ENCODE measurements at places on chromosomes 7 and 10. TPM values are rescaled to one million over a fixed set of nuclear protein-coding genes. Genes with fewer than 3 reads are reported as not detected.

DNA sequence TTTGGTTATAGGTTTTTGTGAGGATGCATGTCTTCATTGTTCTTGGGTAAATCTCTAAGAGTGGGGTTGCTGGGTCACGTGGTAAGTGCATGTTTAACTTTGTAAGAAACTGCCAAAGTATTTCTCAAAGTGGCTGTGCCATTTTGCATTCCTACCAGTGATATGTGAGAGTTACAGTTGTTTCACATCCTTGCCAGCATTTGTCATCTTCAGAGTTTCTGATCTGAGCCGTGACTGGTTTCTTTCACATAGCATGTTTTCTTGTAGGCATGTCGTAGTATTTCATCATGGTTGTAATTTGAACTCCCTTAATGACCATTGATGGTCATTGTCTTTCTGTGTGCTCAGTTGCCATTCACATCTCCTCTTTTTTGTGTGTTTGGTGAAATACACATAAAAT, 286.0 kb downstream of the RNLS start:
- no peak overlapping the region for H3K27ac ChIP-seq
- H3K4me1 ChIP-seq: no peaks in the 10 kb centered on the region
- H3K4me3 ChIP-seq: no peak overlapping the region
- H3K36me3 ChIP-seq: no peaks in the 10 kb centered on the region
- no peak for DNase-seq

DNA sequence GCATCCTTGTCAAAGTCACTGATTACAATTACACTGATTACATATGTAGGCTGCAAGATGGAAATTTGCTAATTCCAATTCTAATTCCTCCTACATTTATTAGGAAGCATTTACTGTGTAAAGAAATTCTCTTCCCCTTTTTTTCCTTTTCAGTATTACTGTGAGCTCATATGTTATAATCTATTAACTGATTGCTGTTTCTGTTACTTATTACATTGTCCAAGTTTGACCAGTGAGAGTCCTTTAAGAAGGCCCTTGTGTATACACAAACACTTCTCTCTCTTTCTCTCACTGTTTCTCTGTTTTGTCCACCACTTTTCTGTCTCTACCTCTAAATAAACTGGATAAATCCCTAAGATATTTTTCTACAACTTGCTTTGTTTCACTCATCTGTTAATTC, 31.5 kb downstream of the PHF14 start:
- no peak overlapping the region for H3K4me3 ChIP-seq
- H3K4me1 ChIP-seq: no peaks in the 10 kb centered on the region
- no peaks in the 10 kb centered on the region for H3K27me3 ChIP-seq

- peaks cover 1% of the 10 kb centered on the region for H3K36me3 ChIP-seq
- H3K27ac ChIP-seq: no peak overlapping the region
- H3K4me3 ChIP-seq: no peak overlapping the region
- H3K27me3 ChIP-seq: no peaks in the 10 kb centered on the region
- H3K4me1 ChIP-seq: no peaks in the 10 kb centered on the region
- DNase-seq: no peak
Observed at GRCh38 chr7:12244129-12244528, 33.0 kb downstream of the TMEM106B start.

GRCh38 chr7:83162402-83163256, at the start of gene PCLO:
Gene PCLO (minus strand): TSS chr7:83162884. CDS start chr7:83162592, 292 bp downstream.
- no peaks in the 10 kb centered on the region for H3K36me3 ChIP-seq
- H3K4me3 ChIP-seq: peak within 1 kb of the TSS; percentile 72
- peak within 1 kb of the TSS; percentile 69 for H3K27ac ChIP-seq
- H3K4me1 ChIP-seq: peaks cover 15% of the 10 kb centered on the region
- peak; percentile 53 for DNase-seq
- peaks cover 30% of the 10 kb centered on the region for H3K27me3 ChIP-seq

GRCh38 chr10:49384268-49384953, 11.5 kb downstream of the DRGX start:
- H3K27ac ChIP-seq: no peak overlapping the region
- no peak overlapping the region for H3K4me3 ChIP-seq

GRCh38 chr7:137546009-137546408, 202.5 kb upstream of the PTN start:
- H3K4me3 ChIP-seq: no peak overlapping the region
- H3K27ac ChIP-seq: no peak overlapping the region
- no peaks in the 10 kb centered on the region for H3K36me3 ChIP-seq
- no peaks in the 10 kb centered on the region for H3K4me1 ChIP-seq
- no peak for DNase-seq

DNA sequence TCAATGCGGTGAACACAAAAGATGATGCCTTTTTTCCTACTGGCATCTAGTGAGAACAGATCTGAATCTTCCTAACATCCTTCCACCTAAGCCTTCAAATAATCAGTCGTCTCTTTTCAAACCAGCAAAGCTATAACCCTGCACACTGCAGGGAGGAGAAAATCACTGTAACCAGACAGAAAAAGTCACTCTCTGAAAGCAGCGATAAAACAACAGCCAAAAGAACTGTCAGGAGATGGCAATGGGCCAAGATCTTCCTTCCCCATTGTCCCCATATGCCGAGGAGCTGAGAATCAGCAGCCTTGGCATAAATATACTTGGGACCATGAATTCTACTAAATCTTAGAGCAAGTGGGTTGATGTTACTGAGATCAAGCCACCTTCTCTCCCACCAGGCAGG, 13.1 kb downstream of the FZD9 start:
- no peak overlapping the region for H3K27ac ChIP-seq
- no peak for DNase-seq
- H3K36me3 ChIP-seq: peaks cover 97% of the 10 kb centered on the region

- H3K36me3 ChIP-seq: peaks cover 8% of the 10 kb centered on the region
- H3K4me3 ChIP-seq: no peak overlapping the region
- H3K27ac ChIP-seq: peak overlapping the region; percentile 82
- peaks cover 68% of the 10 kb centered on the region for H3K4me1 ChIP-seq
Observed at GRCh38 chr7:64999165-65000004, 7.1 kb downstream of the ERV3-1 start.

- H3K4me1 ChIP-seq: no peaks in the 10 kb centered on the region
- no peak for DNase-seq
- peaks cover 34% of the 10 kb centered on the region for H3K27me3 ChIP-seq
- H3K4me3 ChIP-seq: no peak overlapping the region
- H3K36me3 ChIP-seq: no peaks in the 10 kb centered on the region
Observed at GRCh38 chr7:104845557-104845956, 168.4 kb upstream of the KMT2E start.

GRCh38 chr10:21242915-21243314, 282.6 kb downstream of the SKIDA1 start:
- DNase-seq: no peak
- no peaks in the 10 kb centered on the region for H3K4me1 ChIP-seq
- H3K27ac ChIP-seq: no peak overlapping the region
- H3K27me3 ChIP-seq: no peaks in the 10 kb centered on the region
- no peaks in the 10 kb centered on the region for H3K36me3 ChIP-seq
- no peak overlapping the region for H3K4me3 ChIP-seq

GRCh38 chr7:17774248-17774647, 166.0 kb downstream of the SNX13 start:
- no peak for DNase-seq
- no peak overlapping the region for H3K4me3 ChIP-seq
- no peaks in the 10 kb centered on the region for H3K27me3 ChIP-seq
- no peak overlapping the region for H3K27ac ChIP-seq

- no peaks in the 10 kb centered on the region for H3K27me3 ChIP-seq
- no peak for DNase-seq
- peaks cover 25% of the 10 kb centered on the region for H3K36me3 ChIP-seq
- peaks cover 56% of the 10 kb centered on the region for H3K4me1 ChIP-seq
Observed at GRCh38 chr10:96910488-96911395, 78.6 kb downstream of the LCOR start.

- peaks cover 15% of the 10 kb centered on the region for H3K36me3 ChIP-seq
- H3K4me1 ChIP-seq: peaks cover 14% of the 10 kb centered on the region
- no peak for DNase-seq
- H3K4me3 ChIP-seq: no peak overlapping the region
- no peak overlapping the region for H3K27ac ChIP-seq
Observed at GRCh38 chr7:16233517-16233916, 187.8 kb downstream of the CRPPA start.

GRCh38 chr7:50857804-50858489, 75.3 kb upstream of the GRB10 start:
- H3K36me3 ChIP-seq: no peaks in the 10 kb centered on the region
- H3K27me3 ChIP-seq: no peaks in the 10 kb centered on the region
- H3K4me1 ChIP-seq: peaks cover 10% of the 10 kb centered on the region
- H3K4me3 ChIP-seq: no peak overlapping the region
- H3K27ac ChIP-seq: no peak overlapping the region
- peak; percentile 33 for DNase-seq

Gene HOXA13
- not detected for total RNA-seq

Gene CPXM2
- total RNA-seq: 4.5 TPM

Gene CDC123
- total RNA-seq: 41.8 TPM

Gene NRCAM
- total RNA-seq: 0.14 TPM

Gene CCL24
- not detected for total RNA-seq

Gene KIAA1549
- 2.1 TPM for total RNA-seq

Data from left ventricle myocardium inferior (tissue), 1 donor.